CD4-positive, alpha-beta T cell treated with Interleukin-6 for 4 hours (primary cell): ENCODE measurements at places on chromosomes 2 and 18.

DNA sequence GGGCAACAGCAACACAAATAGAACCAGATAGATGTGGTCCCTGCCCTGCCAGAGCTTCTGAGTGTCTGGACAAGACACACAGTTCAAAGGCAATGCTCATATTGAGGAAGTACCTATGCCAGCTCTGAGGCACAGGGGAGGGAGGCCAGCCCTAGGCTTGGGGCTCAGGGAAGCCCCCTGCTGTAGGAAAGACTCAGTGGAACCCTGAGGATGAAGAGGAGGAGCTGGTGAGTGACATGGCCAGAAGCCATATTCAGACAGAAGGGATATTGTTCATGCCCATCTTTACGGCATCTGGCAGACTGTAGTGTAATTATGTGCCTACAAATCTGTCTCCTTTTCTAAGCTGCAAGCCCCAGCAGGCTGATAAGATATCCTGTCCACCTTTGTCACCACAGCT, 8.8 kb downstream of the SIGLEC15 start:
- no peak for DNase-seq

GRCh38 chr2:194332799-194333490, 1324.1 kb upstream of the SLC39A10 start:
- no peak for DNase-seq

- no peak for DNase-seq
Observed at GRCh38 chr18:9535430-9535991, 60.2 kb downstream of the RALBP1 start.

DNA sequence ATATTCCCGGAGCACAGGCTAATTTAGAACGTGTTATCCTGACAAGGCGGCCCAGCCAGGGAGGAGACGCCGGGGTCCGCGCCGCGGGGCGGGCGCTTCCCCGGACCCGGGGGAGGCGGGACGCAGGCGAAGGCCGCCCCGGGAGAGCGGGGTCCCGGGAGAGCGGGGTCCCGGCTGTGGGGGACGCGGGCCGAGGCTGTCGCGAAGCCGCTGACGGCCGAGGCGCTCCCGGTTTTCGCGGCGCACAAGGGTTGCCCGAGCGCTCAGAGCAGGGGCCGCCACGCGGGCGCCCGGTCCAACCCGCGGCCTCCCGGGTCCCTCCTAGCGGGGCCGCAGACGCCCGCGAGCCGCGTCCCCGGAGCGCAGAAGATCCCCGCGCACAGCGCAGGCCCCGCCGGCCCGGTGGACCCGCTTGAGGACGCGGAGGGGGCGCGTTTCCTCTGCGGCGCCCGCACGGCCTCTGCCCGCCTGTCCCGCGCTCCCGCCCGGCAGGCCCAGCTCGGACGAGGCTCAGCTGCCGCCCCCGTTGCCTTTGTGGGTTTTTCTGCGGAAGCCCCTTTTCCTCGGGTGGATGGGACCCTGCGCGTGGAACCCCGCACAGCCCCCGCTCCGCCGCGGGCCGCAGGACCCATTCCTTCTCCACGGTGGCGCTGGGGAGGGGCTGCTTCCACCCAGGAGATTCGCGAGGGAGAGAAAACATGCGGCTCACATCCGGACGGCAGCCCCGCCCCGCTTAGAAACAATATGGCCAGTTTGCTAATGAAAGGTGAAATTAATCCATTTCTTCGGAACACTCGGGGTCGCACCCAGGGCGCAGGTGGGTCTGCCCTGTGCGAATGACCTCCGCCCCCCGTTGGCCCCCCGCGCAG, 9.6 kb upstream of the KCNG2 start:
- no peak for DNase-seq
